Endothelial cell of umbilical vein (primary cell): ENCODE measurements at places on chromosomes 16 and 17. TPM values are rescaled to one million over a fixed set of nuclear protein-coding genes. Genes with fewer than 3 reads are reported as not detected.
A peak's percentile ranks its signal among the peaks of the same experiment; 100 is the strongest.

Gene CBFA2T3
- not detected in 2 replicates for polyA plus RNA-seq

Gene HS3ST2
- polyA plus RNA-seq = not detected in 2 replicates

Gene POLR2A
- 25.1 and 45.9 TPM in 2 replicates for polyA plus RNA-seq

- no peak overlapping the region for H3K4me3 ChIP-seq
- no peaks in the 10 kb centered on the region for H3K27me3 ChIP-seq
- peak; percentile 64 for DNase-seq
- no peaks in the 10 kb centered on the region for H3K4me1 ChIP-seq
- H3K36me3 ChIP-seq = peaks cover 3% of the 10 kb centered on the region
- no peak overlapping the region for H3K27ac ChIP-seq
Observed at GRCh38 chr16:4339909-4340308, 11.2 kb downstream of the PAM16 start.

- no peak overlapping the region for H3K4me3 ChIP-seq
- no peaks in the 10 kb centered on the region for H3K36me3 ChIP-seq
- no peaks in the 10 kb centered on the region for H3K4me1 ChIP-seq
- peaks cover 6% of the 10 kb centered on the region for H3K27me3 ChIP-seq
Observed at GRCh38 chr17:45871718-45872117, 22.6 kb upstream of the MAPT start.

GRCh38 chr17:3911271-3912053, 4.8 kb downstream of the P2RX1 start:
- DNase-seq = no peak
- H3K27me3 ChIP-seq = no peaks in the 10 kb centered on the region
- H3K4me1 ChIP-seq = peaks cover 4% of the 10 kb centered on the region
- no peaks in the 10 kb centered on the region for H3K36me3 ChIP-seq
- H3K4me3 ChIP-seq = no peak overlapping the region

DNA sequence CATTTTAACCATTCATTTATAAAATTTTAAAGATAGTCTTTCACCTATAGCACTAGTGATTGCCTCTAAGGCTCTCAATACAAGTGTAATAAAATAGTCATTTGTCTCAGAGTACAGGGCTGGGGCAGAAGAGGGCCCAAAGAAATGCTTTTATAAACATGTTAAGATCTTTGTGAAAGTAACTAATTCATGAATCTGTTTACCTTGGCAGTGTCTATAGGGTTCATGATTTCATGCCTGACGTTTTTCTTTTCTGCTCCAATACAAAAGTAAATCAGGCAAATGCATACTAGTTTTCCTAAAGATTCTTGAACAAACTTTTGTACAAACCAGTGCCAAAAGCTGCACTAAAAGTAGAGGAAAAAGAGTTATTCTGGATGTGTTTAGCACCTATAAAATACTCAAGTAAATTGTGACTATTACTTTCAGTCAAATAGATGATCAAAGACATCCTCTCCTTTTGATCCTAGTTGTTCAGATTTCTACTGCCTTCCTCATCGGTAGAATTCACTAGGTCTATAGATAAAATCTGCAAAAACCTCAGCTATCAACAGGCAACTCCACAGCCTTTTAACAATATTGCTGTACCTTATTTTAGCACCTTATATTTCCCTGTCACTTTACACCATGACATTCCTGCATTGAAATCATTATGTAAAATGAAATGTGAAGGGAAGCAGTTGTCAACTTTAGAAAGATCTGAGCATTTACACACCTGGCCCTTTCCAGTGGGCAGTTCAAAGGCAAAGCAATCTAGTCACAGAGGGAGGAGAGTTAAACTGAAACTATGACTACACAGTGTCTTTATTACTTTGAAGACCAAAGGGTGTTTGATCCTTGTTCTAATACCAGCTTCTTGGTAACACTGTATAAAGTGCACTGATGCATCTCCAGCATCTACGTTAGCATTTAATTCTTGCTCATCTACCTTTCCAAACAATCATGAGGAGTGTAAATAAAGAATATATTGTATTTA, 100.0 kb upstream of the MED13 start:
- no peaks in the 10 kb centered on the region for H3K27me3 ChIP-seq
- H3K4me1 ChIP-seq = no peaks in the 10 kb centered on the region
- no peak for DNase-seq
- H3K4me3 ChIP-seq = no peak overlapping the region
- no peak overlapping the region for H3K27ac ChIP-seq

DNA sequence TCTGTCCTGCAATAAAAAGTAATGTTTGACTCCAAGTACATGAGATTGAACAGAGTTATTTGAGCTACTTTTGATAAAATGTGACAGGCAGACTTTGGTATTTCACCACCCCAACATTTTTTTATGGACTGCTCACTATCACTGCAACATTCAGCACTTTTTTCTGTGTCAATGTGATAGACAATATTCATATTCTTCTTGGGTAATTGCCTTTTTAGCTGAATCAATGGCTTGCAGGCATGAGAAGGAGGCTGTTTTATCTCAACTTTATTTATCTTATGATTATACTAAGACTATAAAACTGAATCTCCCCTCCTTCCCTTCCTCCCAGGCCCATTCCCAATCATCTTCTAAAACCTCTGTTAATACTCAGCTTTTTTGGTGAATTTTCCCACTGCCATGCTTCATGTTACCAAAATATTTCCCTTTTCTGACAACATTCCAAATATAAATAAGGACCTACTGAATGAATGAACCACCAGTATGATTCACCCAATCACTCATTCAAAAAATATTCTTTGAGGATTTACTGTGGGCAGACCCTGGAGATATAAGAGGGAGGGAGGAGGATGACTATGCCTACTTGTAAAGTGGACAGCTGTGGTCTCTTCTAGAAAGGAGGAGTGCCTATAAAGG, 67.6 kb downstream of the CDH13 start:
- no peaks in the 10 kb centered on the region for H3K36me3 ChIP-seq
- no peak overlapping the region for H3K4me3 ChIP-seq
- H3K27ac ChIP-seq = no peak overlapping the region
- DNase-seq = no peak

DNA sequence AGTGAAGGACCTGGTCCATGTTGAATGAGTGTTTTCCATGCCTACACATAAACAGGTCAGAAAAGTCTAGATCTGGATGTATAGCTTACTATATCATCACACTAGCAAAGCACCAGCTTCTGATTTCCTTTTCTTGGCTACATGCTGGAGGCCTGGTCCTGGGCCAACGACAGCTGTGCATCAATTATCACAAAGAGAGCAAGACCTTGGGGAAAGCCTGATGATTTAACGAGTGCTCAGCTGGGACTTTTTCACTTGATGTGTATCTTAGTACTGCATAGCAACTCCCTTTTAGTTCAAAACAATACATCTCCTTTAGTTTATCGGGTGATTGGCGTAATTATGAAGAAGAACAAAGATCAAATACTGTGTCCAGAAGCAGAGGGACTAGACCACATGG, 358.2 kb downstream of the KIF2B start:
- no peaks in the 10 kb centered on the region for H3K27me3 ChIP-seq
- H3K4me3 ChIP-seq = no peak overlapping the region
- H3K36me3 ChIP-seq = no peaks in the 10 kb centered on the region
- DNase-seq = no peak
- no peaks in the 10 kb centered on the region for H3K4me1 ChIP-seq
- no peak overlapping the region for H3K27ac ChIP-seq
